ENCODE measurements at places on chromosomes 1 and 21.

DNA sequence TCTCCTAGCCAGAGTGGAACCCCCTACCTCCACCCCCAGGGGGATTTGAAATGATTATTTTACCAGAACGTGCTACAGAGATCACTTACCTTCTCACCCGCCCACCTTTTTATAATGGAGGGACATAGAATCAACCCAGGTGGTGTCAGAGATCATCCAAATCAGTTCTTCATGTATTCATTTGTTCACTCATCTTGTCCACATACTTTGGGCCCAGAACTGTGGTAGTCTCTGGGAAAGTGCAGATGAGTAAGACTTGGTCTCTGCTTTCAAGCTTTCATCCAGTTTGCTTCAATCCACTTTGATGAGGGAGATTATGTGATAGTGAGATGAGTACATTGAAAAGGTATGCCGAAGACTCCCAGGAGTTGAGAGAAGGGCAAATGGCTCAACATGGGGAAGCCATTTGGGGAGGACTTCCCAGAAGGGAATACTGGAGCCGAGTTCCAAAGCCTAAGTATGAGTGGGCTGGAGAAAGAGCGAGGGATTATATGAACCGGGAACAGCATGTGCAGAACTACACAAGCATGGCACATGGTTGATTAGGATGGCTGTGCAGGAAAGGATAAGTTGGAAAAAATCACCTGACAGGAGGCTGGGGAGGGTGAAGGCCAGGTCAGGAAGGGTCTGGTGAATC is 1.9 kb downstream of the FGGY start:
- DNase-seq, result no peak

GRCh38 chr1:205061665-205062069 is 18.7 kb downstream of the CNTN2 start:
- DNase-seq, result peak; percentile 76

DNA sequence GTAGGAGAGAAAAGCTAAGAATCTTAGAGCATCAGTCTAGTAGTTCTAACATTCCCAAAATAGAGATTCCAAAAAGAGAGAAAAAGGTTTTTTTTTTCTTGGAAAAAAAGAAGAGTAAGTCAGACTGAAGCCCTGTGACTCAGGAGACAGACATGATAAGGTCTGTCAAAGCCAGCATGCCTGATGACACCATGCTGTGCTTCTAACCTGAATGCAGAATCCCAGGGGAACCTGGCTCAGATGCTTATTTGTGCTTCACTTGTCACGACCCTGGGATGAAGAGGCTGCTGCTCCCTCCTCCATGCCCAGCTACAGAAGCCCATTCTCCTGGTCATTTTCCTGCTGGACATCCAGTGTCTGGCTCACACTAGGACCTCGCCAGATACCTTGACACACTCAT is 44.3 kb downstream of the ERICH3 start:
- DNase-seq, result no peak

- no peak for DNase-seq
Measured at GRCh38 chr1:111876631-111877030, 112.8 kb downstream of the KCND3 start.

DNA sequence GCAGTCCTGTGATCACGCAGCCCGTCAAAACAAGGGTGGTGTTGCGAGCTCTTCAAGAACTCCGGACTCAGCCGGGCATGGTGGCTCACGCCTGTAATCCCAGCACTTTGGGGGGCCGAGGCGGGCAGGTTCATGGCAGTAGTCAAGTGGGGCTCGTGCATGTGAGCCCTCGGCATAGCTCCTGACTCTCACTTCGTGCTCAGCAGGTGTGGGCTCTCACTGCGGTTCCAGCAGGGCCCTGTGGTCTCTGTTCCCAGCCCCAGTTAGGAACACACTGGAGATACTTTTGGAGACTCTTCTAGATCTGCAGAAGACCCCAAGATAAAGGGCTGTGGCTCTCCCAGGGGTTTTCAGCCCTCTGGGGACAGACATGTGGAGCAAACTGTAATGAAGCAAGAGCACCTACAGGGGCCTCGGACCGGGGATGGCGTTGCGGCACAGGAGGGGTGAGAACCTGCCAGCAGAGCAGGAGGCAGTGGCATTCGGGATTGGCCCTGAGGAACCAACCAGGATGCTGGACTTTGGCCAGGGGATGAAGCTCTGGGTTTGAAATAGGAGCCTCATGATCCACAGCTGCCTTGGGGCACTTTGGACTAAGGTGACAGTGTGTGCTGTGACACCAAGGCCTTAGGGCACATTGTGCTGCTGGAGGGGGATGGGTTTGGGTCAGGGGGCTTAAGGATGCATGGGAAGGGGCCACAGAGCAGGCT is 443.2 kb downstream of the CAMTA1 start:
- no peak for DNase-seq

Measured in HuH-7.5 (cell line).